ENCODE measurements at places on chromosomes 5 and 9. TPM values are rescaled to one million over a fixed set of nuclear protein-coding genes. Genes with fewer than 3 reads are reported as not detected.

DNA sequence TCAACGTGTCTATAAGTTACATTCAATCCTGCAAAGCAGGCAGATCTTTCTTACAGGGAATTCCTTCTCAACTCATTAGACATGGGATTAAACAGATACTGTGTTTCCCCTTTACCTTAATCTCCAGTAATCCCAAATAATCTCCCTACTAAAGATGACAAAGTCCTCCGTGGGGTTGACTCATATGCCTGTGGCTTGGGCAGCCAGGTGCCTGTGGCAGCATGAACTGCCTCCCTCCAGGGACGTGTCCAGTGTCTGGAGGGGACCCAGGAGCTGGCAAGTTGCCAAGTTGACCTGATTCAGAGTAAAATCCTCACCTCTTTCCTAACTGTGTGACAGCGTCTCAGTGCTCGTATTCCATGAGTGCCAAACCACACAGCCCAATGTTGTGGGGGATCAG, 94.6 kb upstream of the PTCH1 start:
- peaks cover 10% of the 10 kb centered on the region for H3K27me3 ChIP-seq
- DNase-seq, result no peak
- no peaks in the 10 kb centered on the region for H3K4me1 ChIP-seq
- no peak overlapping the region for H3K4me3 ChIP-seq
- H3K36me3 ChIP-seq, result no peaks in the 10 kb centered on the region

DNA sequence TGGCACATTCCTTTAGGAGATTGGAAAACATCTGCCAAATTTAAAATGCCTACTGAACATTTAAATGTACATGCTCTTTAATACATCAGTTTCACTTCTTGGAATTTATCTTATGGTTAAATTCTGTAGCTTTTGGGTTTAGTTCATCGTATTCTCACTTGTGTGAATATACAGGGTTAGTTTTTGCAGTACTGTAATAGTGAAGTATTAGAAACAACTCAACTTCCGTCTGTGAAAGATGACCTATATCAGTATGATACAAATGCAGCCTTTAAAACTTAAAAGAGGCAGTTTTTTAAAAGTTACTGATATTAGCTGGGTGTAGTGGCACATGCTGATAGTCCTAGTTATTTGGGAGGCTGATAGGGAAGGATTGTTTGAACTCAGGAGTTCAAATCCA, 57.2 kb downstream of the CDC42SE2 start:
- no peak for DNase-seq
- H3K4me3 ChIP-seq, result no peak overlapping the region
- peaks cover 72% of the 10 kb centered on the region for H3K36me3 ChIP-seq
- H3K27me3 ChIP-seq, result no peaks in the 10 kb centered on the region

DNA sequence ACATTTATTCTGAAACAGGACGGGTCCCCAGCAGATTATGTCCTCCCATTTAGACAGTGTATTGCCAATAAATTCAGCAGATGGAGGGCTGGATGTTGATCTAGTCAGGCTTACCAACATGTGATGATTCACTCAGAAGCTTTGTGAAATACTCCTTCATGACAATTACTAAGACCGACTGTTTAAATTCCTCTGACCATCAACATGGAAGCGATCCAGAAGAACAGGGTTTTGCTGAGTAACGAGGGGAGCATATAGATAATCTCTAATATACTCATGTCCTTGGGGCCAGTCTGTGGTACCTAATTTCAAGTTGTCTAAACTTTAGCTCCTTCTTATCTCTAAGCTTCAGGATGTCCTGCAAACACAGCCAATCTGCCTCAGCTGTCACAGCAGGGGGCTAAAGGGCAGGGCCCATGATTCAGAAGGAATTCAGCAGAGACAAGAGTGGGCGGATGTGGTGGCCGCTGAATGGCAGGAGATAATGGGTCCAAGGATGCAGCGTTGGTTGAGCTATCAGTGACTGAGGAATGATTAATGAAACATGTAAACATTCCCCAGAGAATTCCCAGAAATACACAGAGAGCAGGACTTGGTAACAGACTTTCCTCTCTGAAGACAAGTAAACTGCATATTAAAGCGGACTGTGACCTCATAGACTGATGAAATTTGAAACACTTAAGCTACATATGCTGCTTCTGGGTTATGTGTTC, 109.4 kb downstream of the ANKRD55 start:
- peaks cover 2% of the 10 kb centered on the region for H3K27me3 ChIP-seq
- H3K27ac ChIP-seq, result no peak overlapping the region
- H3K36me3 ChIP-seq, result no peaks in the 10 kb centered on the region

DNA sequence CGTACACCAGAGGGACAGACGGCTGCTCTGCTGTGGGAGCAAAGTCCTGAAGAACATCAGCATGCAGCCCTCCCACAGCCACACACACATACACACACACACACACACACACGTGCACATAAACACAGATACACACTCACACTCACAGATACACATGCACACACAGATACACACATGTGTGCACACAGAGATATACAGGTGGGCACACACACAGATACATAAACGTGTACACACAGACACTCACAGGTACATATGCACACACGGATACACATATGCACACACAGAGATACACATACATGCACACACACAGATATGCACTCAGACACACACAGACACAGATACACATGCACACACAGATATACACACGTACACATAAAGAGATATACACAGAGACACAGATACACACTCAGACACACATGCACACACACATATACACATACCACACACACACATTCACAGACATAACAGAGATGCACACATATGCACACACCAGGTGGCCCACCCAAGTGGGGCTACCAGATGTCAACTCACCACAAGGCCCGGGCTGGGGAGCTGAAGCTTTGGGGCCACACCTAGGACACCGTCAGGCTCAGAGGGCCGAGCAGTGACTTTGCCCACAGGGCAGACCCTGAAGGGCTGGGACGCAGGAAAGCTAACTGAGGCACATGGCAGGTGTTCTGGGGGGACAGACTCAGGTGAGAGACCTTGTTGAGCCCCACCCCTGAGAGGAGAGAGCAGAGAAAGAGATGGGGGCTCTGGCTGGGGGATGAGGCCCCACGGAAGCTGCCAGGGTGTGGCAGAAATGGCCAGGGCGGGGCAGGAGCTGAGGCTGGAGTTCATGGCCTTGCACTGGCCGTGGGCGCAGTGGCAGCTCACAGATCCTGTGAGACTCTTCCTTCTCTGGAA, 148.6 kb upstream of the PPP1R26 start:
- DNase-seq, result peak; percentile 11
- H3K27ac ChIP-seq, result no peak overlapping the region
- H3K4me3 ChIP-seq, result no peak overlapping the region
- no peaks in the 10 kb centered on the region for H3K4me1 ChIP-seq

SPATA31C1 gene
- not detected for total RNA-seq

DNA sequence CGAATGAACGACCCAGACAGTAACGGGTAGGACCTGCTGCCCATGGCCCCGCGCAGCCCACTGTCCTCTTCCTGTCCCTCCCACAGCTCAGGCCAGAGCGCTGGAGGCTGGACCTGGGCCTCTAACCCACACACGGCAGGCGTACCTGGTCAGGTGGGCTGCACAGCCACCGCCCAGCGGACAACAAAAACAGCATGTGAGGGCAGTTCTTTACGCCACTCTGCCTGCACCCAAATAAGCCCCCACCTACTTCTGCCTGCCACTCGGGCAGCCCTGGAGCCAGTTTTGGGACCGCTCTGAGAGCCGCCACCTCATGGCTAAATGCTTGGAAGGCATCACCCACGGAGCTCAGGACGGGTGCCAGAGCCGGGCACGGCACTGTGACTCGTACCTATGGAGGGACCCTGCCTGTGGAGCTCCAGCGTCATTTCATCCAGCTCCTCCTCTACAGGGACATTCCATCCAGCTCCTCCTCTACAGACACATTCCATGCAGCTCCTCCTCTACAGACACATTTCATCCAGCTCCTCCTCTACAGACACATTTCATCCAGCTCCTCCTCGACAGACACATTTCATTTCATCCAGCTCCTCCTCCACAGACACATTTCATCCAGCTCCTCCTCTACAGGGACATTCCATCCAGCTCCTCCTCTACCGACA, 18.9 kb downstream of the CLPTM1L start:
- peaks cover 32% of the 10 kb centered on the region for H3K36me3 ChIP-seq
- no peaks in the 10 kb centered on the region for H3K4me1 ChIP-seq
- H3K27ac ChIP-seq, result peak overlapping the region; percentile 17

- H3K4me1 ChIP-seq, result peaks cover 7% of the 10 kb centered on the region
- H3K4me3 ChIP-seq, result peak overlapping the region; percentile 5
- no peak overlapping the region for H3K27ac ChIP-seq
- peaks cover 26% of the 10 kb centered on the region for H3K27me3 ChIP-seq
- DNase-seq, result no peak
Observed at GRCh38 chr9:76703270-76703669, 61.0 kb upstream of the PCA3 start.

- no peak overlapping the region for H3K27ac ChIP-seq
- H3K4me3 ChIP-seq, result no peak overlapping the region
- DNase-seq, result no peak
- H3K4me1 ChIP-seq, result peaks cover 5% of the 10 kb centered on the region
- H3K27me3 ChIP-seq, result no peaks in the 10 kb centered on the region
Observed at GRCh38 chr5:669842-670395, 23.2 kb downstream of the TPPP start.

DNA sequence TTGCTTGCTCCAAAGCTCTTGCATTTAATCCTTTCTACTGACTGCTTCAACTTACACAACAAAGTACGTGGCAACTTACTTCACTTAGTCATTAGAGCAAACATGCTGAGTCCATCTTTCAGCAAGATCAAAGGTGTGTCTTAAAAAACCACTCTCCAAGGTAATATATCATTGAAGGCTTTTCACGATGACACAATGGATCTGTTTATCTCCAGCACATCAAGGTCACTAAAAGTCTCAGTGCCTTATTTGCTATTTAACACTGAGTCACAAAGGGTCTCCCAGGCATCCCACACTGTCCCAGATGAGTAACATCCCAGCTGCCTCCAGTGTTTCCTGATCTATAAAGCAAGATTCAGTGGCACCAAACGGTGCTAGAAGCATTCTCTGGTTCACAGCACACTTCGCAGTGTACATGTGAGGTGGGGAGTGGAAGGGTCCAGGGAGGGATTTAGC, 3.7 kb upstream of the CLK4 start:
- no peak overlapping the region for H3K27ac ChIP-seq
- no peak overlapping the region for H3K4me3 ChIP-seq
- H3K27me3 ChIP-seq, result peaks cover 23% of the 10 kb centered on the region
- no peak for DNase-seq

LTC4S gene
- 3.7 TPM for total RNA-seq

GRCh38 chr5:35464757-35465156, 152.9 kb upstream of the SPEF2 start:
- DNase-seq, result no peak
- no peak overlapping the region for H3K4me3 ChIP-seq
- H3K36me3 ChIP-seq, result no peaks in the 10 kb centered on the region
- H3K4me1 ChIP-seq, result no peaks in the 10 kb centered on the region

TAF11L10 gene
- not detected for total RNA-seq

PCDHB14 gene
- total RNA-seq, result not detected

GRCh38 chr9:92639791-92640271, 30.1 kb downstream of the IPPK start:
- H3K27me3 ChIP-seq, result no peaks in the 10 kb centered on the region
- no peaks in the 10 kb centered on the region for H3K4me1 ChIP-seq
- no peak overlapping the region for H3K4me3 ChIP-seq
- H3K36me3 ChIP-seq, result peaks cover 41% of the 10 kb centered on the region
- no peak for DNase-seq
- no peak overlapping the region for H3K27ac ChIP-seq

DNA sequence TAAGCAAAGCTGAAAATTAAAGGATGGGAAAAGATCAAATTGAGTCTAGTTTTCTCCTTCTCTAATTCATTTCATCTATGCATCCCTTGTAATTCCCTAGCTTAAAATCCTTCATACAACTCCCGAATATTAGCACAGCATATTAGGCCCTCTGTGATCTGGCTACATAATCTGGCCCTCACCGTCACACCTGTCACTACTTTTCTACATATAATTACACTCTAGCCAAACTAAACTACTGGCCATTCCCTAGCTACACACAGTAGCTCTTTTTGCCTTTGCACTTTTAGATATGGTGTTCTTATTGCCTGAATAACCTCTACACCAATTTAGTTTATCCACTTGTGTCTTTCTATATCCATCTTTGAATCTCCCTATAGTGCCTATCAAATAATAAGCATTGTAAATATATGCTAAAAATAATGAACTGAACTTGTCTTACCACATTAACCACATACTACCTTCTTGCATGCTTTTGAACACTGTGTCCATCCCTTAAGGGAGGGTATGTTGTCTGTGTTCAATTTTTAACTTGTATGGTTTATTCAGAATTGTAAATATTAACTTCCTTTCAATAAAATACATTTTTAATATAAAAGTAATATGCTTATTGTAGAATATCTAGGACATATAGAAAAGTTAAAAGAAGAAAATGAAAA, 15.9 kb downstream of the RANBP6 start:
- no peak for DNase-seq
- no peak overlapping the region for H3K4me3 ChIP-seq
- H3K27ac ChIP-seq, result no peak overlapping the region
- H3K36me3 ChIP-seq, result peaks cover 10% of the 10 kb centered on the region

DNA sequence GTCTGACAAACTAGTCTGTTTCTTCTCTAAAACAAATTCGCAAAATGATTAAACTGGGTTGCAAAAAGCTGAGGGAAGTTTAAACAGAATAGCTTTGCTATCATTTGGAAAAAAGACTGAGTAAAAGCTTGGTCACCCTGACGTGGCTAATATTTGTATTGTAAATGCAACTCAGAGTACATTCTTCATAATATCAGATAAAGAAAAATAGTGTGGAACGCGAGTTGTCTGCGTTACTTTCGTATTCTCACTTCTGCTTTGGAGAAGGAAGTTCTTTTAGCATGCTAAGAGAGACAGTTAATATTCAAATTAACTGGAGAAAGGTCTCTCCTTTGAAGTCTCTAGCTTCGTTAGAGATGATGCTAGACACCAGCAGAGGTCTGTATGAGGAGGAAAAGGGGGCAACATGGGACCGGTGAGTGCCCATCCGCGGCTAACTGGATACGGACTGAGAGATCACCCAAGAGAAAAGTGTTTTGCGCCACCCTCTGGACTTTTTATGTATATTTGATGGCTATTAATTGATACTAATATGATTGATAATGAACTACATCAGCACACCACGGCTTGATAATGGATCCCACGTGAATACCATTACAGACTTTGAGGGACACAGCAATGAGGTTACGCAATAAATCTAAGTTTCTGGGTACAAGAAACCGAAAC, 2.9 kb upstream of the CNTRL start:
- H3K4me3 ChIP-seq, result peak overlapping the region; percentile 82
- H3K27ac ChIP-seq, result peak overlapping the region; percentile 90
- no peaks in the 10 kb centered on the region for H3K27me3 ChIP-seq
- DNase-seq, result peak; percentile 57
- peaks cover 55% of the 10 kb centered on the region for H3K4me1 ChIP-seq
- H3K36me3 ChIP-seq, result peaks cover 23% of the 10 kb centered on the region

PCDHB2 gene
- total RNA-seq, result not detected

DNA sequence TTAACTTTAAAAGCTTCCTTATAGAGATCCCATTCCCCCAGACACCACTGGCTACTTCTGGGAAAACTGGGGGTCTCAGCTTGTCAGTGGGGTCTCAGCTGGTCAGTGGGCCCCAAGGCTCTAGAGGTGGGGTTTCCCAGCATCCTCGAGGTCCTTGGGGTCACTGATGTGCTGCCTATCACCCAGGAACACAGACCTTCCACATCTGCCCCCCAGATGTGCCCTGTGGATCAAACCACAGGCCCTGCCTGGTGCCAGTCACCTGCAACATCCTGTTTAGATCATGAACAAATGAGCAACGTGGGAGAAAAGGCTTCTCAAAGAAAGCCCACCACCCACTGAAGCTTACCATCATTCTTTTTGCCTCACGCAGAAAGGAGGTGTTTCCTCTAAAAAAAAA, 165.6 kb upstream of the FSTL4 start:
- no peaks in the 10 kb centered on the region for H3K36me3 ChIP-seq
- no peak overlapping the region for H3K27ac ChIP-seq
- peaks cover 13% of the 10 kb centered on the region for H3K27me3 ChIP-seq
- no peaks in the 10 kb centered on the region for H3K4me1 ChIP-seq
- DNase-seq, result no peak
- H3K4me3 ChIP-seq, result no peak overlapping the region
